Left ventricle myocardium superior (tissue), 1 donor: ENCODE measurements at places on chromosomes 2 and 18. TPM values are rescaled to one million over a fixed set of nuclear protein-coding genes. Genes with fewer than 3 reads are reported as not detected.

DNA sequence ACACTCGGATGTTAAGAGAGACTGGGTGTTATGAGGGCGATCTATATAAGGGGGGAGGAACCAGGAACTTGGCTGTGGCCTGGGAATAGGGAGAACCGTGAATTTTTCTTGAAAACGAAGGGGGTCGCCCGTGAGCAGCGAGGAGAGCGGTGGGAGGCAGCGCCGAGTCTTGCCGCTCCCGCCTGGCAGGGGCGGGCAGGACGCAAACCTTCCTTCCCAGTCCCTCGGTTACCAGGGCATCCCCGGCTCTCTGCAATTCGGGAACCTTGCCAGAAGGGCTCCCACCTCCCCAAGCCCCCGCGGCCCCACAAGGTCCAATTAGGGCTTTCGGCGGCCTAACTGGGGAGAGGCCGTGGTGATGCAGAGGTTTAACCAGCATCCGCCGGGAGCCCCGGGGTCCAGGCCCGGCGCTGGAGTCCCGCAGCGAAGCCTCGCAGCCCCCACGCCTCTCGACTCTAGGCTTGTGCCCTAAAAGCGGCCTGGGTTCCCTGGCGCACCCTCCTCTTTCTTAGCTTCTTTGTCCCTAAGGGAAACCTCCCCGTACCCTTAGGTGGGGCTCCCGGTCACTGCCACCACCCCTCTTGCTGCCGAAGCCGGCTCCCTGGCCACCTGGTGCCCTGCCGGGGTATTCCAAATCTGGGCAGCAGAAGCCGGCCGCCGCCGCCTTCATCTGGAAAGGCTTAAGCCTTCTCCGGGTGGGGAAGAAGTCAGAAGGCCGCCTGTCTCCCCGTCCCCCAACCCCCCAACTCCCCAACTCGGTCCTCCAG is 680 bp upstream of the FHOD3 start:
- peak; percentile 72 for DNase-seq

KYNU gene
- 1.4 TPM for total RNA-seq

DNA sequence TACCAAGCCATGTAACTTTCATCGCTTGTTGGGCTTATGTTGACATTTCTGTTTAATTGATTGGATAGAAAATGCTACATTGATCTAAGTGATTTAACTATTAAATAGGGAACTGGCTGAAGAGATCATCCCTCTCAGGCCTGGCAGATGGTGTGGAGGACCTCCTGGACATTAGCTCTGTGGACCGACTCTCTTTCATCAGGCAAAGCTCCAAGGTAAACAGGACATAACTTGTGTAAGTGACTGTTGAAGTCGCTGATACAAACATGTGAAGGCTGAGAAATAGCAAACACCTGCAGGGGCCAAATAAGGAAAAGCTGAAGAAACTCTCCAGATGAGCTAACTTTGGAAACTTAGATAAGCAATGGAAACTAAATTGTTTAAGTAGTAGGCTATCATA is 68.8 kb downstream of the UNC80 start:
- DNase-seq = no peak

DNA sequence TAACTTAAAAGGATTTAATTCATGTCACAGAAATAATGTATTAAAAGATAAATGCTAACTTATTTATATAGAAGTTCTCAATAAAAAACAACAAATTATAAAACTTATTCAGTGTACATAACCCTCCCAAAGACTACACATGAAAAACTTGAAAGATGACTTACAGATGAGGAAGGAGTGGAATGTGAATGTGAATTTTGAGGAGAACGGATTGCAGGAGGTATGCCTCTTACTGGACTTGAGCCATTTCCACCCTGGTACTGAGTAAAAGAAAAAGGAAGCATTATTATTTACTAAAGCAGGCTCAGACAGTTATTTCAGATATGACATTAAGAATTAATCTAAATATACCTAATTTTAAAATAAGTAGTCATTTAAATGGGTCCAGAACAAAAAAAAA is 104.4 kb downstream of the TLK1 start:
- DNase-seq = no peak

OTOS gene
- not detected for total RNA-seq

- peak; percentile 53 for DNase-seq
These were observed 566.4 kb downstream of the TNS1 start for GRCh38 chr2:217436386-217436785.

- no peak for DNase-seq
These were observed 127.4 kb downstream of the RTTN start for GRCh38 chr18:70078106-70078505.

DNA sequence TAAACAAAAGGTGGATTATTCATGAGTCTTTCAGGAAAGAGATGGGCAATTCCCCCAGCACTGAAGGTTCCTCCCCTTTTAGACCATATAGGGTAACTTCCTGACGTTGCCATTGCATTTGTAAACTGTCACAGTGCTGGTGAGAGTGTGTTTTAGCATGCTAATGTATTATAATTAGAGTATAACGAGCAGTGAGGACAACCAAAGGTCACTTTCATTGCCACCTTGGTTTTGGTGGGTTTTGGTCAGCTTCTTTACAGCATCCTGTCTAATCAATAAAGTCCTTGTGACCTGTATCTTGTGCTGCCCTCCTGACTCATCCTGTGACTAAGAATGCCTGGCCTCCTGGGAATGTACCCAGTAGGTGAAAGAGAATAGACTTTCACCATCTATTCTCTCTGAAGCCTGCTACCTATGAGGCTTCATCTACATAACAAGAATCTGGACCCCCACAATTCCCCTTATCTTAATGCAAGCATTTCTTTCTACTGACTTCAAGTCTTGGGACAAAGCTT is 148.7 kb downstream of the CABLES1 start:
- no peak for DNase-seq

DNA sequence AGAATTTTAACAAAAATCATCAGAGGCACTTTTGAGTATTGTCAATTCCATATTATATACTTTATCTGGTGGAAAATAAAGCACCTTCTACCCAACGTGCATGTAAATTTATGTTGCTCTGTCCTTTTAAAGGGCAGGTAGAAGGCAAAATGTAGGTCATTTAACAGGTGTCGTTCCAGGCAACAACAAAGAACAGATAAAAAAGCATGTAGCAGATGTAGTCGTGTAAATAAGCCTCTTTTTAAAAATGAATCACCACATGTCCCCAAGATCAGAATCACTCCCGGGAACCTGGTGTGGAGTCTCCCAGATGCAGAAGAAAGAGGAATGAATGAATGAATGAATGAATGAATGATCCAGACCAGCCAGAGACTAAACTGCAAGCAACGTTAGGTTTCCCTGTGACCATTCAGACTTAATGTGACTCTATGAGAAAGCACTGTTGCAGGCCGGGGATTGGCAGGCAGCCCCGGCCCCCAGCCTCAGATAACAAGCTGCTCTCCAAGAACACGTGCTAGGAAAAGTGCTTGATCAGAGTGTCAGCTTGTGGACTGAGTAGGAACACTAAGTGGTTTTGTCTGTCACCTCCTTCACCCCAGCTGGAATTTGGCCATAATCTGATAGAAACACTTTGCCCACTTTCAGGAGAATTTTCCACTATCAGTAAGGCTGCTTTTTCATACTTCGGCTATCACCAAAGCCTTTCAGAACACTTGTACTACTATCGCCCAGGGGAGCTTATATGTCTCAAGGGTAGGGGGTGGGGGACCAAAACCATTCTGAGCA is 100.6 kb downstream of the CDK15 start:
- peak; percentile 37 for DNase-seq

DNA sequence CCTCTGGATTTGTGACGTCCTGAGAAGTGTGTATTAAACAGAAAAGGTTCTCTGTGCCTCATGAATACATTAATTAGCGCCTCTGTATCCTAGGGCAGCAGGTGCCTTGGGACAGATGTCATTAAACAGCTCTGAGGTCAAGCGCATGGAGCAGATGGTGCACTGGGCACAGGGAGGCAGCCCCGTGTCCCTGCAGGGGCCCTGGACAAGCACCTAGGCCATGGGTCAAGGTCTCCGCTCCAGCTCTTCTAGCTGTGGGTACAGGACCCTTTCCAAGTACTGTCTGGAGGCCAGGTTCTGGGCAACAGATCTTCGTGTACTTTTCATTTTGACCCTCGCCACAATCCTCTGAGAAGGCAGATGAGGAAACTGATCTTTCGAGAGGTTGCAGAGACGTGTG is 126.4 kb downstream of the KCTD1 start:
- no peak for DNase-seq

DNA sequence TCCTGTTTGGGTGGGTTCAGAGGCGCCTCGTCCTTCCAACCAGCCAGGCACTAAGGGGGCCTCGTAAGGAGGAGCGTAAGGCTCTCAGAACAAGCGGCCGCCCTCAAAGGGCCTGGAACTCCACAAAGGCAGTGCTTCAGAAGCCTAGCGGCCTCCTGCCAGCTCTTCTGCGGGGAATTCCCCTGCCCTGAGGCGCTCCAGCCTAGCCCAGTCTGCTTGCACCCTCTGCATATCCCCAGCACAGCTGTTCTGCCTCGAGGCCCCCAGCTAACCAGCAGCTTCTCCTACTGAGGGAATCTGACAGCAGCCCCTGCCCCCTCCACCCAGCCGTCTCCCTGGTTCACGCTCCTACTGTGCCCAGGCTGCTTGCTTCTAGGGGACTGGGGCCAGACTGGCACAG is 265.9 kb downstream of the TFCP2L1 start:
- DNase-seq = peak; percentile 34
